ENCODE measurements at places on chromosomes 13 and 19.

GRCh38 chr13:102586615-102587014, 10.2 kb upstream of the TPP2 start:
- DNase-seq, result no peak

DNA sequence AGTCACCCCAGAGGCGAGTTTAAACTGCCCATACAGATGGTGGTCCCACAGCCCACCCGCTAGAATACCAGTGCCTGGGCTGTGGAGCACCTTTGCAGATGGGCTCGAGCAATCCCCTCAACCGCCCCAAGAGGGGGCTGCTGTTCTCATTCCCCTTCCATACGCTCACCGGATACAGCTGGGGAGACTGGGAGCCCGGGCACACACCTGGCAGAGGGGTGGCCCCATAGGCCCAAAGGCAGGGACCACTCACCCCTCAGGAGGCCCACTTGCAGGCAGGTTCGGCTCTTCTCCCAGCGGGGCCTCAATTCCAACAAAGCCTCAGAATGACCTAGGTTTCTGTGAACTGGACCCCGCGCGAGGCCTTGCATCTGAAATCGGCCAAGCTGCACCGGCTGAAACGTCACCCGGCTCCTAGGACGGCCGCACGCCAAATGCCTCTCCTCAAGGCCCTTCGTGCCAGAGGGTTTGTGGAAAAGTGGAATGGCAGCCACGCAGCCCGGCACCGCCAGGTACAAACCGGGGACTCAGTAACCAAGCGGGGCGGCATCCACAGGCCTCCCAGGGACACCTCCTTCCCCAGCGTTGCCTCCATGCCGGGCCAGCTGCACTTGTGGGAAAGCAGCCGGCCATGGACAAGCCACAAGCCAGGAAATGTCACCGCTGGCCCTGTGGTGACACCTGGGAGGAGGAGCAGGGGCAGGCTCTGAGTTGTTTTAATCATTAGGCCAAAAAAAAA, 18.7 kb downstream of the MLLT1 start:
- no peak for DNase-seq

GRCh38 chr13:85321734-85322133, 477.5 kb downstream of the SLITRK6 start:
- DNase-seq, result no peak

DNA sequence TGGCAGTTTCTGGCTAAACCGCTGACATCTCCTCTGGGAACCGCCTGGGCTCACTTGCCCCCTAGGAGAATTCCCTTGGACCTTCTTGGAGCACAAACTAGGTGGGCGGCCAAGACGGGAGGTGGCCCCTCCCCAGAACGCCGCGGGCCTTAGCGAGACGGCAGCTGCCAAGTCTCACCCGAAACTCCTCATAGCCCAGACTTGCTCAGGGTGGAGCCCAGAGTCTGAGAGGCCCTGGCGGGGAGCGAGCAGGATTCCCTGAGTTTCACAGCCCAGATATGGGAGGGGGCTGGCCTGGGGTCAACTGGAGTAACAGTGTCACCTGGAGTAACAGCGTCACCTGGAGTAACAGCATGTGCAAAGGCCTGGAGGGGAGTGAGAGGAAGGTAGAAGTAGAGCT, 10.1 kb downstream of the TINCR start:
- DNase-seq, result no peak
